Trophoblast cell (in vitro differentiated cells and primary cell): ENCODE measurements at places on chromosomes 2 and 18.
A peak's percentile ranks its signal among the peaks of the same experiment; 100 is the strongest.

GRCh38 chr2:231321556-231322334, 73.8 kb upstream of the B3GNT7 start:
- no peak for DNase-seq

GRCh38 chr18:56593906-56594305, 44.5 kb downstream of the TXNL1 start:
- no peak for DNase-seq

- DNase-seq = no peak
Measured at GRCh38 chr2:120926463-120927264, 191.0 kb downstream of the GLI2 start.

- peak; percentile 83 for DNase-seq
Measured at GRCh38 chr2:10122500-10123280, at the start of gene RRM2. RRM2 (plus strand) TSS chr2:10122739; CDS start chr2:10122799, 60 bp downstream.

DNA sequence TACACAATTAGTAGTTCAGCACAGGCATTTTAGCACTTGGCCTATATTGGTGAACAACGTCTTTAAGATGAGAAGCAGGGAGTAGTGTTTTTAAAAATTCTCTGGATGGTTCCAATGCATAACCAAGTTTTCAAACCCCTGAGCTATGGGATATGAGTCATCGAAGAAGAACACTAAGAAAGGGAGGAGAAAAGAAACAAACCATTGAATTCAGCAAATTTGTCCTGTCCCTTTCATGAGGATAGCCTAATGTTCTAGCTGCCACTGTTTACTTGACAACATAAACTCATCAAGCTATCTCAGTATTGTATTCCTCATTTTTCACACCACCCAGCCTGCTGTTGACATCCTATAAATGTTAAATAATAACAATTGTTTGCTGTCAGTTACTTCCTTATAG, 158.0 kb downstream of the BARD1 start:
- DNase-seq = no peak

GRCh38 chr2:38692636-38693318, 26.9 kb downstream of the GALM start:
- DNase-seq = peak; percentile 97

- no peak for DNase-seq
Measured at GRCh38 chr2:33763671-33764310, 164.7 kb upstream of the FAM98A start.
